T-helper 17 cell (primary cell): ENCODE measurements at places on chromosomes 2 and 18. TPM values are rescaled to one million over a fixed set of nuclear protein-coding genes. Genes with fewer than 3 reads are reported as not detected.

GRCh38 chr2:160394153-160394552 is 99.5 kb downstream of the RBMS1 start:
- no peaks in the 10 kb centered on the region for H3K27me3 ChIP-seq
- no peak for DNase-seq
- peak overlapping the region; percentile 80 for H3K27ac ChIP-seq
- no peaks in the 10 kb centered on the region for H3K36me3 ChIP-seq
- H3K4me1 ChIP-seq: peaks cover 39% of the 10 kb centered on the region

Gene UBR3
- total RNA-seq: 33.6 TPM

GRCh38 chr18:58695772-58696171 is 24.5 kb downstream of the MALT1 start:
- peak overlapping the region; percentile 36 for H3K4me3 ChIP-seq
- peaks cover 52% of the 10 kb centered on the region for H3K4me1 ChIP-seq
- no peaks in the 10 kb centered on the region for H3K27me3 ChIP-seq
- peaks cover 8% of the 10 kb centered on the region for H3K36me3 ChIP-seq
- no peak for DNase-seq

DNA sequence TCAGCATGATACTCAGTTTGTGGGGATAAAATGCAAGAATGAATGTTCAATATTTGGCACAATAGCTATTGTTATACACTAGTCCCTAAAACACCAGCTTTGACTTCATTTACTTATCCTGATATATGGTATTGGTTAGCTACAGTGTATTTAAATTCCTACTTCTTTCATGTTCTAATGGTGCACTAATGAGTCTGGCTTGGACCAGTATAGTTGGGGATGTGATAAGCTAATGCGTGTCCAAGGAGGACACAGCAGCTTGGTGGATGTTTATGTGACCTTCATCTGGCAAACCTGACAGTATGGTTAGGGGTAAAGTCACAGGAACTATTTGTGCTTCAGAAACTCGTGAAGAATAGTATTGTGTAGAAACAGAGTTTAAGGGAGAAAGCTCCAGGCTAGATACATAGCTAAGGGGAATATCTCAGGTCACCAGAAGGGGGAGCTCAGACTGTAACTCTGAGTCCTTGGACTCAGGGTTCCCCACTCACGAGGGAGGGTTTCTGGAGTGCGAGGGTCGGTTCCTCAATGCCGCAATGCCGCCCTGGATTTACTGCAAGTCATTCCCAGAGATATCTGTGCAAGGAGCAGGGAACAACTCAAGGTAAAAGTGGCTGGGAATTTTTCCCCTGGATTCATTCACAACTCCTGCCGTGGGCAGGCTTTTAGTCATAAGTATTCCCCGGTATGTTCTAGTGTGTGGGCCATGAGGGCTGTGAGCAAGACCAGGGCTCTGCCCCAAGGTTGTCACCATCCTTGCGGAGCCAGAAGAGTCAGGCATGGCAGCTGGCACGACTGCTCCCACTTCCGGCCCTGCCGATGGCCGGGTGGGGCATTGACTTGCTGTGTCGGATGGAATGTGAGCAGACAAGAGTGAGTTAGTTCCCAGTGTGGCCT is 14.5 kb downstream of the IL1R2 start:
- peak overlapping the region; percentile 45 for H3K27ac ChIP-seq
- peak overlapping the region; percentile 74 for H3K4me3 ChIP-seq
- peaks cover 14% of the 10 kb centered on the region for H3K4me1 ChIP-seq
- DNase-seq: peak; percentile 26

Gene GAREM1
- total RNA-seq: 0.13 TPM

GRCh38 chr2:65458999-65459398 is 26.6 kb upstream of the SPRED2 start:
- DNase-seq: no peak
- H3K4me1 ChIP-seq: no peaks in the 10 kb centered on the region
- H3K4me3 ChIP-seq: no peak overlapping the region
- no peak overlapping the region for H3K27ac ChIP-seq

DNA sequence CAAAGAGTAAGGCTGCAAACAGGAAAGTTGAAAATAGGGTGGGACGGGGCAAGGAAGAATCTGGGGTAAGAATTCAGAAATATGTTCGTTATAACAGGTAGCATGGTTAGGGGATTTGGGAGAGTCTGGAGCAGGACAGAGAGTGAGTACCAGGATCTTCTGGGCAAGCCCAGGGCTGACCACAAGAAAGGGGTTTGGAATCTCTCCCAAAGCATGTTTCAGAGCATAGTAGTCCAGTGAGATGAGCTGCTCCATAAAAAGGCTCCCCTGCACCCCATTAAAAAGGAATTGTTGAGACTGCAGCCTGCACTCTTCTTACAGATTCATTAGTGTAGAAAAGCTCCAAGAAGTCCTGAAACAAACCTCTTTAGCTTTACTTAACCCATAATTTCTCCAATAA is 291.1 kb downstream of the MTX2 start:
- H3K36me3 ChIP-seq: no peaks in the 10 kb centered on the region
- H3K4me3 ChIP-seq: no peak overlapping the region
- DNase-seq: no peak
- H3K27ac ChIP-seq: no peak overlapping the region
